ELF-1 (cell line): ENCODE measurements at places on chromosomes 5 and 9.

DNA sequence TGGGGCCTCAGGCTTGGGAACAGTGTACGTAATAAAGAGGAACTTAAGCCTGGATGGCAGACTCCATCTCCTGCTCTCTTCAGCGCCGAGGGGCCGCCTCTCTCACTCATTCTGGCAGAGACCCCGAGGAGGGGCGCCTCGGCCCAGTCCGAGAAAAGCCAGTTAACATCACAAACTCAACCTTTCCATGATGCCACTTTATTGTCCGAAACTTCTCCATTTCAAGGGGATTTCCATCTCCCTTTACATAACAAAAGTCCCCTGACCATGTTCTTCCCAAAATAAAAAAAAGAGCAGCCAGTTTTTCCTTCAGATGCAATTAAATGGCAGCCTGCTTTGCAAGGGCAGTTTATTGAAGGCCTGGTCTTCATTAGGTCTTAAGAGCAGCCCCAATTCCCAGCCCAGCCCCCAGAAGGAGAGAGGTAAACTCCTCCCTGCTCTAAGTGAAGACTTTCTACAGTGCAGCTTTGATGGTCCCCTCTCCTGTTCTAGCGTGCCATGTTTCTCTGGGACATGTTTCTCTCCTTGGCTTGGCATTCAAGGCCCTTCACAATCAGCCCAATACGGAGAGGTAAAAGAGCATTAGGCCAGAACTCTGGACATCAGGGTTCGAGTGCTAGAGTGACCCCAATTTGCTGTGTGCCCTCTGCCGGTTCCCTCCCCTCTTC, 19.5 kb upstream of the RAB14 start:
- peak; percentile 61 for DNase-seq

- peak; percentile 43 for DNase-seq
Measured at GRCh38 chr9:79567671-79568098, 4.1 kb upstream of the TLE4 start.

- DNase-seq: no peak
Measured at GRCh38 chr9:135328485-135329417, 150.8 kb upstream of the PPP1R26 start.

- no peak for DNase-seq
Measured at GRCh38 chr5:154677921-154678320, 77.3 kb upstream of the LARP1 start.

- no peak for DNase-seq
Measured at GRCh38 chr5:148209151-148209770, 6.4 kb downstream of the SPINK6 start.

- no peak for DNase-seq
Measured at GRCh38 chr5:87850843-87851242, 417.8 kb downstream of the TMEM161B start.

DNA sequence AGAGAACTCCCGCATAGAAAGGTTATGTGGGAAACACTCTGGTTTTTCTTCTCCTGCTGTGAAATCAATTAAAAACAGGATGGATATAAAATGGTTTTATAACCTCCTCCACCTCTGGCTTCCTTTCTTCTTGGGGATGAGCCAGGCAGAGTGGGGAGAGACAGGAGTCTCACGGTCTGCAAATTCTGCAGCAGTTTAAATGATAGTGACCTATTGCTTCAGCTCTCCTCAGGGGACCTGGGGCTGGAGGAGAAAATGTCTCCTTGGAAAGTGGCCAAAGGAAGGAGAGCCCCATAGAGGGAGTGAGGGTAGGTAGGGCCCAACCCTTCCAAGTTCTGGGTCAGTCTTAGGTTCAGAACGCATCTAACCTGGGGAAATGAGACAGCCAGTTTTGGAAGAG, 118.8 kb downstream of the MTX3 start:
- DNase-seq: no peak

GRCh38 chr9:89592213-89592815, 12.5 kb upstream of the GADD45G start:
- no peak for DNase-seq

DNA sequence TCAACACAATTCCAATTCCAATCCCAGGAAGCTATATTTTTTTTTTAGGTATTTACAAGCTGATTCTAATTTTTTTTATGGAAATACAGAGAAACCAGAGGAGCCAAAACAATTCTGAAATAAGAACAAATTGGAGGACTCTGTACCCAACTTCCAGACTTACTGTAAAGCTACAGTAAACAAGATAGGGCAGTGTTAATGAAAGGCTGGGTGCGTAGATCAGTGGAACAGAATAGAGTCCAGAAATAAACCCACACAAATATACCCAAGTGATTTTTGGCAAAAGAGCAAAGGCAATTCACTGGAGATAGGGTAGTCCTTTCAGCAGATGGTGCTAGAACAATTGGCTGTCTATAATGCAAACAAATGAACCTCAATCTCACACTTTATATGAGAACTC, 50.6 kb downstream of the WHRN start:
- DNase-seq: no peak

DNA sequence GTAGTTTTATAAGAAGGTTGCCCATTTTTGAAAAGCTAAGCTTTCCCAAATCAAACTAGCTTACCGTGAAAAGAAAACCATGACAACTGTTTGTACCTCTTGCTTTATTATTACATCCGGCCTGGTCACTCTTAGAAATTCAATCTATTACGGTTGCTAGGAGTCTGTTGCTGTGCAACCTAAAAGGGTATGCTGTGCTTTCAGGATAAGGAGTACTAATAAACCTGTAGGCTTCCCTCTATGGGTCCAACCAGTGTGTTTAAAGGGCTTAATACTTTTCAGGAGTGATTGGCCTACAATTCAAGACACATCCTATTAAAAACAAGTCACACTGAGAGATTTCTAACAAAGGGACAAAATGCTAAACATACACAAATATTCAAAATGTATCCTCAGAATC, 27.1 kb downstream of the RFX3 start:
- DNase-seq: no peak

DNA sequence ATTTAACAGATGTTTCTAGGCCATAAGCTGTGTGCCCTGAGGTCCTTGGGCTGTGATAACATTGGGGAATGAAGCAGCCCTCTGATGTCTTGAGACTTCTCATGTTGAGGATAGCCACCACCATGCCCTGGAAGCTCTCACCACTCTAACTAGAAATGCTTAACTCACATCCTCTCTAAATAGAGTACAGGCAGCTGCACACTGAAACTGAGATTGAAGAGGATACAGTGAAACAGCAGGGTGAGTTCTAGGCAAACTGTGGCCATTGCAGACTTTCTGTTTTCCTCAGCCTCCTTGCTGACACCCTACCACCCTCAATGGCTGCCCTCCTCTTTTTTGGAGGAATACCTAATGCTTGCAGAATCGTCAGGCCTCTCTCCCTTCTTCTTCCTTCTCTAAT, 22.4 kb downstream of the UTP15 start:
- no peak for DNase-seq

GRCh38 chr9:91844190-91844589, 105.8 kb downstream of the ROR2 start:
- DNase-seq: no peak

DNA sequence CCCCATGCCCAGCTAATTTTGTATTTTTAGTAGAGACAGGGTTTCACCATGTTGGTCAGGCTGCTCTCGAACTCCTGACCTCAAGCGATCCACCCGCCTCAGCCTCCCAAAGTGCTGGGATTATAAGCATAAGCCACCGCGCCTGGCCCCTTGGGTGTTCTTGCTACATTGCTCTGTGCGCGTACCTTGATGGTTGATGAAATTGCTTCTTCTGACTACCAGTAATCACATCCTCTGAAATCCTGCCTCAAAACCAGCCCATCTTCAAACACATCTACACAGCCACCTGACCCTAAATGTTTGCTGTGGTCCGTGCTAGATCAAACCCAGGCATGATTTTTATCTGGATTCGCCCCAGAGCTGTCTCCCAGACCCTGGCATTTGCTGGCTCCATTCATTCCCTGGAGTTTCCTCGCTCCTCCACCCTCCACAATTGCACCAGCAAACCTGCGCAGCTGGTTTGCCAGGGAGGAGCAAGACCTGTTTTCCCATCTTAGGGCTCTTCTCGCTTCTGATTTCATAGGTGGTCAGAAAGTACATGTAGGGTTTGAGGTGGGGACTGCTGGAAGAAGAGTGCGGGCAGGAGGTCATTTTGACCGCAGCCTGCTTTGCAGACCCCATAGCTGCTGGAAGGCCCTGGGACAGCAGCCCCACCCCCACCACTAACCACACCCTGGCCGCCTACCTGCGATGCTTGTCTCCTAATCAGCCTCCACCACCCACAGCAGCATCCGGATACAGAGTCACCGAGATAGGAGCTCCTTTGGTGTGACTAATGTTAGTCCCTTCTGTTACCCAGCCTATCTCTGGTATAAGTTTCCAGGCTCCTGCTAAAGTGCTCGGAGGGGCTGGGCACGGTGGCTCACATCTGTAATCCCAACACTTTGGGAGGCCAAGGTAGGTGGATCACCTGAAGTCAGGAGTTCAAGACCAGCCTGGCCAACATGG, 22.7 kb downstream of the SWI5 start:
- peak; percentile 90 for DNase-seq

DNA sequence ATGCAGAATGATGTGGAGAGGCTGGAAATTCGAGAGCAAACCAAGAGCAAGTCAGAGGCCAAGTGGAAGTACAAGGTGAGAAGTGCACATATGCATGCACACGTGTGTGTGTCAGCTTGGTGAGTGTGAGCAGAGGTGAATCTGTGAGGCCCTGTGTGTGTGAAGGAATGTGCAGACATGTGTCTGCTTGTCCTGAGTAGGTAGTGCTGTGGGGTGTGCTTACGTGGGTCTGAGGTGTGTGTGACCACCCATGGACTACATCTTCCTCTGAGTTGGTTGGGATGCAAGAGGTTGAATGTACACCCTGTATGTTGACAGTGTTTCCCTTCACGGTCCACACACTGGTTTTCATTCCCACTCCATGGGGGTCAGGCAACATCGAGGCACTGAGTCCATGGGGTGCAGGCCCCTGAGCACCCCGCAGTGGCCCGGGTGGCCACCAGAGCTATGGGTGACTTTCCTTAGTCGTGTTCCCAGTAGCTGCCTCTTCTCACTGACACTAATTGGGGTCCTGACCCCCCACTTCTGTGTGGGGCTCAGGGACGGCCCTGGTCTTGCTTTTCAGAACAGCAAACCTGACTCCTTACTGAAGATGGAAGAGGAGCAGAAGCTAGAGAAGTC, 86.7 kb downstream of the PHF2 start:
- DNase-seq: no peak

DNA sequence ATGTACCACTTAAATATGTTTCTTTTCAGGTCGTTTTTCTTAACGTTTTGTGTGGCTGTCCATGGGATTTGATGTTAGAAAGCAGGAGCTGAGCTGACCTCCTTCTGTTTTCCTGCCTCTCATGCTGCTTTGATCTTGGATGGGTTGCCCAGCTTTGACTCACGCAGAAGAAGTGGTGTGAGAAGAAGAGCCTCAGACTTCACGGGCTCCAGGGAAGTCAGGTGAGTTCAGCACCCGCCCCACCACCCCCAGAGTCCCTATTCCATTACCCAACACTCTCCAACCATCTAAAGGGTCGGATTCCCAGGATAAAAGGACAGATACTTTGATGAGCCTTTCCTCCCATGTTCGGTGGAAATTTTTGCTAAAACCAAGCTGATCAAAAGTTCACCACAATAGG, 373.4 kb downstream of the IRX2 start:
- no peak for DNase-seq

GRCh38 chr5:169801324-169801777, 164.3 kb downstream of the DOCK2 start:
- DNase-seq: no peak

DNA sequence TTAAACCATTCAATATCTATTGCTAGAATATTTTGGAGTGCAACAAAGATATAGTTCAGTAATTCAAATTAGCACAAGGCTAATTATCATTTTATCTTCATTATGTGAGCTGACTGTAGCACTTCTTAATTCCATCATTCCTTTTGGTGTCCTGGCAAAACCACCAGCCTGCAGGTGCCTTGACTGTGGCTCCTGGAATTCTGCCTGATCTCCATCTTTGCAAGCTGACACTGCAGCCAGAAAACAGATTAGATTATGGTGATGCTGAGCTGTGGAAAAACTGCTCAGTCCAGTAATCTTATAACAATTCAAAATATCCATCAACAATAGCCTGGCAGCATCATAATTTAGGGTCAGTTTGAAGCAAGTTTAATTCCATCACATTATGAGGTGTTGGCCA, 919.5 kb downstream of the DTWD2 start:
- DNase-seq: no peak

DNA sequence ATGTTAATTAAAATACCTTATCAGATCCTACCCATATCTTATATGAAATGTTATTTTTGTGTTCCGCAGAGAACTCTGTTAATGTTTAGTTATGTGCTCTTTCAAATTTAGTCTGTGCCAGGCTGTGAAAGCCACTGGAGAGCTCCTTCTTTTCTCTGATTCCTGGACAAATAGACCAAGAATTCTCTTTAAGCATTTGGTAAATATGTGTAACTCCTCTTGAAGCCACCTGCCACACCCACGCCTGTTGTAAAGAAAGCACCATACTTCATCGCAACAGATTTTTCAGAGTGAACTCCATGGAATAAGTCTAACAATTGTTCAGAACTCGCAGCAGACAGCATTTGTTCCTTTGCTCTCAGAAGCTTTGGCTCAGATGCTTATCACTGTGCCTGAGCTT, 301.1 kb downstream of the FAM170A start:
- no peak for DNase-seq

DNA sequence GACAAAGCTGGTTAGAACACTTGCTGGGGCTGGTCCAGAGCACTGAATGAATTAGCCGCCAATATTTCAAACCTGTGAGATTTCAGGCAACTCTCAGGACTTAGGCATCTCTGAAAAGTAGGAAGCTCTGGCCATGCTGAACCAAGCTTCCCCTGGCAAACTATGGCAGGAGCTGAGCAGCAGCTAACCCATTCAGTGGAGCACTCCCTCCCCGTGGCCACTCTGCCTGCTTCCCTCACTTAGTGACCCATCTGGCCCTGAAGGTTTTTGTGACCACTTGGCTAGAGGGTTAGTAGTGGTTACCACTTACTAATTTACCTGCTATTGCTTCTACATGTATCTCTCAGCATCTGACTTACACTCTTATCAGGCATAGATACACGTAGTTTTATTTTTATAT, 25.5 kb downstream of the FOXI1 start:
- no peak for DNase-seq

- DNase-seq: no peak
Measured at GRCh38 chr9:28034242-28034641, 461.0 kb upstream of the C9orf72 start.

- DNase-seq: no peak
Measured at GRCh38 chr9:113808391-113809358, 67.4 kb upstream of the ZNF618 start.

- no peak for DNase-seq
Measured at GRCh38 chr9:93107151-93107824, 11.3 kb downstream of the CARD19 start.

- DNase-seq: no peak
Measured at GRCh38 chr5:493119-493701, 31.0 kb downstream of the SLC9A3 start.
